ENCODE measurements at places on chromosomes 1 and 21. TPM values are rescaled to one million over a fixed set of nuclear protein-coding genes. Genes with fewer than 3 reads are reported as not detected.

DNA sequence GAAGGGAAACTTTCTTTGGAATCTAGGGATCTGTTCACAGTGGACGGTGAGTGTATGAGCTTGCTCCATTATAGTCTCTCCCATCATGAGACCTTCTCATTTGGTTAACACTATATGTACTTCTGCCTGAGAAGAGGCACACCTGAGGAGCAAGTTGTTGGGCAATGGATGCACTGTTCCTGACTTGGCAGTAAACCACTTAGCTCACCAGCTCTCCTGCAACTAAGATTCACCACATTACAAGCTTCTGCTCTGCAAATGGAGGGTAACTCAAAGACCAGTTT lies 10.2 kb downstream of the MACF1 start:
- no peak for DNase-seq
- H3K4me3 ChIP-seq, result peak overlapping the region; percentile 79
- H3K36me3 ChIP-seq, result peaks cover 30% of the 10 kb centered on the region
- H3K27ac ChIP-seq, result peak overlapping the region; percentile 90
- H3K27me3 ChIP-seq, result no peaks in the 10 kb centered on the region

GRCh38 chr1:246683521-246683920 lies 40.7 kb upstream of the SCCPDH start:
- no peak for DNase-seq
- no peaks in the 10 kb centered on the region for H3K36me3 ChIP-seq
- H3K27ac ChIP-seq, result no peak overlapping the region
- no peaks in the 10 kb centered on the region for H3K4me1 ChIP-seq

DNA sequence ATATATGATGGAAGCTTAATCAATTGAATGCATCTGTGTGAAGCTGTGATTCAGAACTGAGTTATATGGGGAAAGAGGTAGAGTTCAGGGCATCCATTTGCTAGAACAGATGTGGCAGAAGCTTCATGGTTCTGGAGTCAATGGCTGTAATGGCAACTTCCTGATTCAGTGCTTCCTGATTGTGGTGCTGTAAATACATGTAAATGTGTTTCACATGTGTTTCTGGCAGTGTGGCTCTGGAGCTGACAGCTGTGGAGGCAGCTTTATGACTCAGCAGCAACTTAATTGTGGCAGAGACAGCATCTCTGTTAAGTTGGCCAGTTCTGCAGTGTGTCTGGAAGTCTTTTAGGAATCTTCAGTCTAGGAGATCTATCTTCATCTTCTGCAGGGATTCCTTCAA lies 226.6 kb upstream of the ZRANB2 start:
- no peaks in the 10 kb centered on the region for H3K4me1 ChIP-seq
- H3K4me3 ChIP-seq, result no peak overlapping the region
- no peak overlapping the region for H3K27ac ChIP-seq
- DNase-seq, result no peak

Gene OR2T10
- not detected for total RNA-seq

GRCh38 chr1:47238935-47239592 lies 7.0 kb upstream of the TAL1 start:
- no peak overlapping the region for H3K4me3 ChIP-seq
- no peaks in the 10 kb centered on the region for H3K4me1 ChIP-seq
- H3K36me3 ChIP-seq, result no peaks in the 10 kb centered on the region
- peaks cover 35% of the 10 kb centered on the region for H3K27me3 ChIP-seq
- DNase-seq, result no peak

GRCh38 chr1:106608841-106609240 lies 447.6 kb upstream of the PRMT6 start:
- no peak for DNase-seq
- no peak overlapping the region for H3K27ac ChIP-seq
- H3K27me3 ChIP-seq, result no peaks in the 10 kb centered on the region
- no peaks in the 10 kb centered on the region for H3K4me1 ChIP-seq
- H3K36me3 ChIP-seq, result no peaks in the 10 kb centered on the region

Gene CFH
- 0.68 TPM for total RNA-seq

GRCh38 chr1:47635597-47635996 lies 197.8 kb downstream of the FOXD2 start:
- no peak for DNase-seq
- no peak overlapping the region for H3K27ac ChIP-seq
- peaks cover 8% of the 10 kb centered on the region for H3K27me3 ChIP-seq

GRCh38 chr21:34701726-34702125 lies 32.9 kb downstream of the CLIC6 start:
- H3K4me1 ChIP-seq, result peaks cover 5% of the 10 kb centered on the region
- H3K27ac ChIP-seq, result no peak overlapping the region
- DNase-seq, result no peak
- H3K4me3 ChIP-seq, result no peak overlapping the region
- H3K27me3 ChIP-seq, result peaks cover 4% of the 10 kb centered on the region

DNA sequence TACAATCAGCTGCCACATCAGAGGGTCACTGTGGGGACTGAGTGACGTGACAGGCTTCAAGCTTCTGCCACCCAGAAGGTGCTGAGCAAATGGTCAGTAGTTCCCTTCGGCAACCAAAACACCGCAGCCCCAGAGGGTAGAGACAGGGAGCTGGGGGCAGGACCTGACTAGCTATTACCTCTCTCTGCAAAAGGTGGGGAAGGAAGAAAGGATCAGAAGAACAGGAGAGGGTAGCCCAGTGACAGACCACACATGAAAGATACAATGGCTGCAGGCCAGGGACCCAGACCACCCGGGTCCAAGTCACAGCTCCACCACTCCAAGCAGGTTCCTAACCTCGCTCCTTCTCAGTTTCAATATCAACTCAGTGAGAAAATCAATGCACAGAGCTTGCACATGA lies 377.1 kb downstream of the NPHP4 start:
- no peak overlapping the region for H3K4me3 ChIP-seq
- H3K36me3 ChIP-seq, result no peaks in the 10 kb centered on the region
- no peak for DNase-seq
- peaks cover 27% of the 10 kb centered on the region for H3K27me3 ChIP-seq
- no peaks in the 10 kb centered on the region for H3K4me1 ChIP-seq

Gene SFN
- total RNA-seq, result 0.59 TPM

- no peaks in the 10 kb centered on the region for H3K4me1 ChIP-seq
- no peak overlapping the region for H3K27ac ChIP-seq
- H3K27me3 ChIP-seq, result peaks cover 2% of the 10 kb centered on the region
- no peak overlapping the region for H3K4me3 ChIP-seq
Measured at GRCh38 chr1:51000160-51000559, 30.1 kb downstream of the CDKN2C start.

GRCh38 chr1:28973596-28974421 lies 59.4 kb downstream of the EPB41 start:
- H3K27me3 ChIP-seq, result no peaks in the 10 kb centered on the region
- H3K4me1 ChIP-seq, result peaks cover 71% of the 10 kb centered on the region
- no peak overlapping the region for H3K4me3 ChIP-seq
- peaks cover 11% of the 10 kb centered on the region for H3K36me3 ChIP-seq
- peak overlapping the region; percentile 14 for H3K27ac ChIP-seq

DNA sequence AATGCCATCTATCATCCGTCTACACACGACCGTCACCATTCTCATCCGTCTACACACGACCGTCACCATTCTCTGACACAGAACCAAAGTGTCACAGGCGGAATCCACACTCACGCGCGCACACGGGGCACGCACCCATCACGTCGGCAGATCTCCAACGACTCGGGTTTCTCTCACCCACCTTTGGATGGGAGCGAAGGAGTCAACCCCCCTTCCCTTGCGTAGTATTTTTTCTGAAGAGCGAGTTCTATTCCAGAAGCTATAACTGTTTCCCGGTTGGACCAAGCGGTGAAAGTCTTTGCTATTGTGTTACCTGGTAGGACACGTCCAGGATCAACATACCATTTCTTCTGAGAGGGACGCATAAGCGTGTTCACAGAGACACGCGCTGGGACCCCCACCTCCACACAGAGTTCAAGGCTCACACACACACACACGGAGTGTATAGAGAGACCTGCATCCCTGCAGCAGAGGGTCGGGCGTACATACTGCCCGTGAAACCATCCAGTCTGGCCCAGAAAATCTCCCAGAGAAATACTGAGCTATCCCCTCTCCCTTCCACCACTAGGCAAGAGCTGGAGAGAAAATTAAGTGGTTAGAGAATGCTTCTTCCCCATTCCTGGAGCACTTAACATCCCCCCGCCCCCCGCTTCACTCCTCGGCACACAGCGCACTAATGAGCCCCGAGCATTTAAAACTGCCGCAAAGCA lies 741 bp downstream of the DUSP10 start:
- peaks cover 34% of the 10 kb centered on the region for H3K4me1 ChIP-seq
- DNase-seq, result peak; percentile 39
- H3K27ac ChIP-seq, result no peak overlapping the region
- H3K36me3 ChIP-seq, result peaks cover 35% of the 10 kb centered on the region
- H3K27me3 ChIP-seq, result no peaks in the 10 kb centered on the region

GRCh38 chr1:174358344-174358743 lies 89.4 kb upstream of the GPR52 start:
- no peak overlapping the region for H3K27ac ChIP-seq
- peaks cover 10% of the 10 kb centered on the region for H3K36me3 ChIP-seq
- no peaks in the 10 kb centered on the region for H3K27me3 ChIP-seq

Gene C1orf94
- total RNA-seq, result not detected

GRCh38 chr1:26468911-26469310 lies 3.3 kb upstream of the HMGN2 start:
- H3K27me3 ChIP-seq, result no peaks in the 10 kb centered on the region
- no peak overlapping the region for H3K4me3 ChIP-seq
- peaks cover 26% of the 10 kb centered on the region for H3K4me1 ChIP-seq
- no peak overlapping the region for H3K27ac ChIP-seq
- DNase-seq, result no peak
- H3K36me3 ChIP-seq, result peaks cover 32% of the 10 kb centered on the region

GRCh38 chr1:222060210-222060916 lies 318.5 kb upstream of the DUSP10 start:
- H3K27me3 ChIP-seq, result no peaks in the 10 kb centered on the region
- H3K4me1 ChIP-seq, result no peaks in the 10 kb centered on the region
- no peak overlapping the region for H3K27ac ChIP-seq
- H3K36me3 ChIP-seq, result no peaks in the 10 kb centered on the region
- DNase-seq, result no peak

GRCh38 chr1:104592926-104593325 lies 843.2 kb downstream of the AMY1C start:
- no peaks in the 10 kb centered on the region for H3K4me1 ChIP-seq
- H3K36me3 ChIP-seq, result no peaks in the 10 kb centered on the region
- no peaks in the 10 kb centered on the region for H3K27me3 ChIP-seq
- DNase-seq, result no peak

DNA sequence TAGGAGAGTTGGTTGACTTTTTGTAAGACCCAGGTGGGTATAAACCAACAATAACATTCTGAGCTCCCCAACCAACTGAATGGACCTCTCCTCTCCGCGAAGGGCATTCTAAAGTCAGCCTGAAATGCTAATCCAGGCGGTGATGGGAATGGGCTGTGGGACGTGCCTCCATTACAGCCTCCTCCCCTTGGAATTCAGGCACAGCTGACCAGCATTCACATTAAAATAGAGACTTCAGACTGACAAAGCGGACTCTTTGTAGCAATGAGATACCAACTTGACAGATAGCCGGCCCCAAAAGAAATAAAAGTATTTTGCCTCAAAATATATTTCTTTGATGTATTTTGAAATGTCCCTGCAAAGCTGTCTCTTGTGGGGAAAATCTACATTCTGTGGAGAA lies 101.7 kb downstream of the KIF26B start:
- H3K27me3 ChIP-seq, result no peaks in the 10 kb centered on the region
- H3K27ac ChIP-seq, result no peak overlapping the region
- H3K4me1 ChIP-seq, result no peaks in the 10 kb centered on the region
- DNase-seq, result no peak
- H3K4me3 ChIP-seq, result no peak overlapping the region

GRCh38 chr1:154497026-154497806 lies 4.8 kb upstream of the TDRD10 start:
- DNase-seq, result no peak
- H3K27ac ChIP-seq, result peak overlapping the region; percentile 8
- H3K27me3 ChIP-seq, result peaks cover 25% of the 10 kb centered on the region
- H3K36me3 ChIP-seq, result no peaks in the 10 kb centered on the region

Gene IVL
- total RNA-seq, result not detected

DNA sequence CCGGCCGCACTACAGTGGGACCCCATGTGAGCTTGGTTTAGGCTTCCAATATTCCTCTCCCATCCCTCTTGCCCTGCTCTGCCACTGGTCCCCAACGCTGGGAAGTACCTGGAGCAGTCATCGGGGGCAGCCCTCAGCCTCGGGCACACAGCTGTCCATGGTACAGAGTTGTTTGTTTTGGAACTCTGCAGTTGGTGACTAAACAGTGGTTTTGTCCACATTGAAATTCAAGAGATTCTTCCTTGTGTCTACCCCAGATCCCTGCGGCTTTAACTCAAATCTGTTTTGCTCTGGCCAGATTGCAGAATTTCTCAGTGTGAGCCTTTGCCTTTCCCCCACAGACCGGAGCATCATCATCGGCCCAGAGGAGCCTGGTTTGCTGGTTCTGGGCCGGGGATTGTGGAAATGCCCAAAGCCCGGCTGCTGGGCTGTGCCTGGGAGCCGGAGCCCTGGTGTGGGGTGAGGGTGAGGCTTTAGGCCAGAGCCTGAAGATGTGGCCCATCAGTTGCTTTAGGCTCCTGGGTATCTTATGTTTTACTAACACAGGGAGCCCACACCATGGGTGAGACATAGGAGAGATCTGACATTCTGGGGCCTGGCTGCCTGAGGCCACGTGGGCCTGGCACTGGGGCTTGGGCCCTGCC lies 93.2 kb downstream of the ARHGEF10L start:
- H3K36me3 ChIP-seq, result no peaks in the 10 kb centered on the region
- H3K4me1 ChIP-seq, result no peaks in the 10 kb centered on the region
- no peak overlapping the region for H3K4me3 ChIP-seq
- no peaks in the 10 kb centered on the region for H3K27me3 ChIP-seq
- DNase-seq, result no peak

DNA sequence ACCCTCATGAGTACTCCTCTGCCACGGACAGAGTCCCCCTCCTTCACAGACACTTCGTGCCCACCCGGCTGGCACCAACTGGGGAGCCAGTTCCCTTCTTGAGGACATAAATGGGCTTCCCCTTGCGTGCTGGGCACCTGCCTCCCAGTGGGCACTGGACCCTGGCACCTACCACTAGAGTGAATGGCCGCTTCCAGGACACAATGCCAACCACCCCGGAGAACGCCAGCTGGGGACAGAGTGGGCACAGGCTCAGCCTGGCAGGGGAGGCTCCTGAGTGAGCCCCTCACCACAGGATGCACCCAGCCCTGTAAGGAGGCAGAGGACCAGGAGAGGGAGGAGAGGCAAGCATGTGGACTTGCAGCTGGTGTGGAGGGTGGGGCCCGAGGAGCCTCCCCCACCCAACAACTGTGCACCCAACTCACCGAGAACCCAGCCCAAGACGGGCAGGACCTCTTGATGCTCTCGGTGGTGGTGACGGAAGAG lies 1.0 kb downstream of the ENTREP3 start:
- peaks cover 21% of the 10 kb centered on the region for H3K36me3 ChIP-seq
- peak overlapping the region; percentile 28 for H3K27ac ChIP-seq
- peak overlapping the region; percentile 77 for H3K4me3 ChIP-seq
- H3K27me3 ChIP-seq, result no peaks in the 10 kb centered on the region
- H3K4me1 ChIP-seq, result peaks cover 31% of the 10 kb centered on the region

GRCh38 chr1:155175927-155176371 lies 2.3 kb downstream of the TRIM46 start:
- no peaks in the 10 kb centered on the region for H3K27me3 ChIP-seq
- peaks cover 43% of the 10 kb centered on the region for H3K4me1 ChIP-seq
- H3K4me3 ChIP-seq, result no peak overlapping the region

Gene CD101
- 2.5 TPM for total RNA-seq

GRCh38 chr1:30923597-30923996 lies 15.0 kb upstream of the SDC3 start:
- DNase-seq, result no peak
- H3K27me3 ChIP-seq, result peaks cover 2% of the 10 kb centered on the region
- no peak overlapping the region for H3K27ac ChIP-seq
- H3K4me1 ChIP-seq, result peaks cover 2% of the 10 kb centered on the region
- no peak overlapping the region for H3K4me3 ChIP-seq

- H3K27ac ChIP-seq, result no peak overlapping the region
- no peak overlapping the region for H3K4me3 ChIP-seq
- peaks cover 21% of the 10 kb centered on the region for H3K27me3 ChIP-seq
- no peaks in the 10 kb centered on the region for H3K4me1 ChIP-seq
Measured at GRCh38 chr1:22925111-22925510, 47.6 kb downstream of the LACTBL1 start.
